ENCODE measurements at places on chromosomes 13 and 19. TPM values are rescaled to one million over a fixed set of nuclear protein-coding genes. Genes with fewer than 3 reads are reported as not detected.

Gene CNN1
- 592 TPM for total RNA-seq

Gene MTUS2
- total RNA-seq = 142 TPM

Gene DPF1
- total RNA-seq = not detected

Gene CD79A
- total RNA-seq = 1.1 TPM

Gene ZNF99
- total RNA-seq = not detected

Gene KLF1
- 0.26 TPM for total RNA-seq

Gene F2RL3
- total RNA-seq = 5.9 TPM

Gene ZNF878
- 0.20 TPM for total RNA-seq

Gene SMIM7
- total RNA-seq = 50.9 TPM

Gene C1QTNF9B
- not detected for total RNA-seq

Gene DCT
- total RNA-seq = 0.39 TPM

DNA sequence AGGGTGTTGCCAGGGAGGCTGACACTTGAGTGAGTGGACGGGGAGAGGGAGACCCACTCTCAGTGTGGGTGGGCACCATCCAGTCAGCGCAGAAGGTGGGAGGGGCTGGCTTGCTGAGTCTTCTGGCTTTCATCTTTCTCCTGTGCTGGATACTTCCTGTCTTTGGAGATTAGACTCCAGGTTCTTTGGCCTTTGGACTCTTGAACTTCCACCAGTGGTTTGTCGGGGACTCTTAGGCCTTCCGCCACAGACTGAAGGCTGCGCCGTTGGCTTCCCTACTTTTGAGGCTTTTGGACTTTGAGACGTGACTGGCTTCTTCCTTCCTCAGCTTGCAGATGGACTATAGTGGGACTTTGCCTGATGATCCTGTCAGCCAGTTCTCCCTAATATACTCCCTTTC is 4.3 kb upstream of the LENG8 start:
- DNase-seq = no peak

DNA sequence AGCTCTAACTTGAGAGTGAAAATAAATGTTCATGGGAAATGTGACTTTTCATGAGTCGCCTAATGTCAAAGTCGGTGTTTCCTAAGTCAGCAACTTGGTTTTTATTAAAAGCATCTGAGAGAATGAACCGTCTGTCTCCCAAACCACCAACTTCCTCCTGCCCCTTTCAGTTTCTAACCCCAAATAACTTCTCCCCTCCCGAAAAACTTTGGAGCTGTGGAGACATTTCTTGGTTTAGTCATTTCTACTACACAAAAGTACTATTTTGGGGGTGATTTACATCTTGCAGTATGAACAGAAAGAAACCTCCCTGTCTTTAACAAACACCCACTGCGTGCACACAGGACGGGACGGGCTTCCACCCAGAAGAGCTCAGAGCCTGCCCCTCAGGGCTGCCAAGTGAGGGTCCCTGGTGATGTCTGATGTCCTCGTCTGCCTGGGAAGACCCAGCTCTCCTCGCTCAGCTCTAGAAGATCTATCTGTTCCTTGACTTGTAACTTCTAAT is 65.0 kb downstream of the RASA3 start:
- no peak for DNase-seq

- no peak for DNase-seq
These were observed 5.9 kb downstream of the DOHH start for GRCh38 chr19:3494559-3494958.

DNA sequence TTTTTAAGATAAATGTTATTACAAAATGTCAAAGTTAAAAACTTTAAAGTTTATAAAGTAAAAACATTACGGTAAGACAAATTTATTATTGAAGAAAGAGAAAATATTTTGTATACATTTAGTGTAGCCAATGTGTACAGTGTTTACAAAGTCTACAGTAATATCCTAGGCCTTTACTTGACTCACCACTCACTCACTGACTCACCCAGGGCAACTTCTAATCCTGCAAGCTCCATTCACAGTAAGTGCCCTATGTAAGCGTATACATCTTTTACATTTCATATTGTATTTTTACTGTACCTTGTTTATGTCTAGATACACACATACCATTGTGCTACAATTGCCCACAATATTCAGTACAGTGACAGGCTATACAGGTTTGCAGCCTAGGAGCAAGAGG is 448.2 kb downstream of the KCTD12 start:
- DNase-seq = no peak

DNA sequence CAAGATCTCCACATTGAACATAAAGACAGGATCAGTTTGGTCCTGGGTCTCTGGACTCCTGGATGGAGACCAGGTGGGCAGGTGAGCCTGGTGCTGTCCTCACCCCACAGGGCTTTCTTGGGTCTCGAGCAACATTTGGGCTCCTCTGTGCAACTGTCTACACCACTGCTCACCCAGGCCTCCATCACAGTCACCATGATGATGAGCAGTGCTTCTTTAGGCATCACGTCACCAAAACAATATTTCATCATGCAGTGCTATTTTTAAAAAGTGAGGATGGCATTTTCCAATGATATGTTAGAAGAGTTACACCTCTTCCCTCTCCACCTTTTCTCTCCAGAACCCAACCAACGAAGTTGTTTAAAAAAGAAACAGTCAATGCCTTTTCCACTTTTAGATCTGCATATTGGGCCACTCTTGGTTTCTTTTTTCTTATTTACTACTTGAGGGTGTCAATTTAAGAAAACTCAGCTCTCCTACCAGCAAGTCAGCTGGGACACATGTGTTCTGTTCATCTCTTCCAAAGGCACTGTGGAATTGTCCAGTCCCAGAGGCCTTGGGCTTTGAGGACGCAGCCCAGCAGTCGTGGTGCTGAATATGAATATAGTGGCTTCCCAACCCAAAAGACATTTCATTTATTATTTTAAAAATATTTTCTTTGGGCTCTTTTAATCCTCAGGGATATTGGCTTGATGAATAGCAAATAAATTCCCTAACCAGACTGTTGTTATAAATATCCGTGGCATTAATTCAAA is 405.7 kb downstream of the KCNRG start:
- DNase-seq = no peak

DNA sequence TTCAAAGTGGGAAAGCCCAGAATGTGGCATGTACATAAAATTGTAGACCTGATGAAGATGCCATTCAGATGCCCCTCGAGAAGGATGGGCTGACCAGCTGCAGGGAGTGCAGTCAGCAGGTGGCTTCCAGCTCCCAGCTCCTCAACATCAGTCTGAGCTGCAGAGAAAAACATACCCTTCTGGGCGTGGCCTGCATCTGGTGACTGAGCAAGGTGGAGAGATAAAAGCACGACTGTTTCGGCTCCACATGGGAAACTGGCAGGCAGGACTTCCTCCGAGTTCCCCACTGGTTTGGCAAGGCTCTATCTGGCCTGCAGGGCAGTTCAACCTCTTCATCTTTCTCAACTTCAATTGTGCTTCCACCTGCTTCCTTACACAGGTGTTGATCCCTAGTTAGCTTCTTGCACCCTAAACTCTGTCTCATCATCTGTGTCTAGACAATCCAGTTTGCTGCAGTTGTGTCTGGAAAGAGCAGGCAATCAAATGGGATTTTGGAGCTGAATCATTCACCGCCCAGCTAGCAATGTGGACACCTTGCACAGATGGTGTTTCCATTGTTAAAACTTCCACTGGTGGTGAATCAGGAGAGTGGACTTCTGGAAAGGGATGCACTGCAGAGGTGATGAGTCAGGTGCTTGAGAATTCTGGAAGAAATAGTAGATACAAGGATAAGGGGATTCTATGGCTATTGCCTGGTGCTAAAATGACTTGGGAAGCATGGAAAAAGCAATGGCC is 56.8 kb downstream of the POLR1D start:
- no peak for DNase-seq

DNA sequence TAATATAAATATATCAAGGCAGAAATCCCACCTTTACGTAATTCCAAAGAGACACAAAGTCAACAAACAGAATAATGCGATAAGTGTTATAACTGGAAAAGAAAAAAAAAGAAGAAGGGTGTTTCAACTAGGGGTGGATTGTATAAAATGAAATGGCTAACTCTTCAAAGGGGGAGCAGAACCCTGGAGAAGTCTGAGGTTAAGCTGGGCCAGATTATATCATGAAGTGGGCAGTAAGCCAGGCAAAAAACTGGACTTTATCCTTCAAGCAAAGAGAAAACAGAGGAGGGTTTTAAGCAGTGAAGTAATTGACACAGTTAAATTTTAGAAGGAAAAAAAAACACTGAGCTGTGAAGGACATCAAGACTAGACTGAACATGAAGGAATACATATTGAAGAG is 41.9 kb downstream of the TBC1D4 start:
- DNase-seq = no peak

GRCh38 chr13:108470921-108471320 is 158.5 kb upstream of the MYO16 start:
- DNase-seq = no peak

GRCh38 chr13:75345193-75345592 is 136.8 kb downstream of the TBC1D4 start:
- DNase-seq = no peak

DNA sequence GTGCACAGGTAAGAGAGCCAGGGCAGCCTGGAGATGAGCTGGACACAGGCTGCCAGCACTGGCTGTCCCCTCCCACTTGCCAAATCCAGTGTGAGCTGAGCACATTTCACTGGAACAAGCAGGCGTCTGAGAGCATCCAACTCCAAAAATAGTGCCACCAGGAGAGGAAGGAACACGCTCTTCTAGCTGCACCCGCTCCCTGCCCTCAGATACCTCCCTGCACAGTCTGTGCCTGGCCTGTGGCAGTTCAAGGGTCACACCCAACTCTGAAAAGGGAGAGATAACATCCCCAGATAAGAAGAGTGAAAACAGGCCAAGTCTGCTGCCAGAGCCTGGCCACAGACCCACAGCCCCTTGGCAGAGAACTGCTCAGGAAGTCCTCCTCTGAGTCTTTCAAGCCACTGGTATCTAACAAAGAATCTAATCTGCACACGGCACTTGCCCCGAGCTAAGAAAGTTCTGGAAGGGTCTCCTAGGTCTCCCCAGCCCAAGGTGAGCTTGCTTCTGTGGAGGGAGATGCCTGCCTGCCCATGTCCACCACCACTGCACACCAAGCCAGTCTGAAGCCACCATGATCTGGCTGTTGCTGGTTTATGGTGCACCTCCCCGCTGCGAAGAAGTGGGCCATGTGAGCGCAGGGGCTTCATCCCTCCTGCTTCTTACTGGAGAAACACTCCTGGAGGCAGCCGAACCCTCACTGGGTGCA is 14.7 kb downstream of the ELL start:
- DNase-seq = no peak

DNA sequence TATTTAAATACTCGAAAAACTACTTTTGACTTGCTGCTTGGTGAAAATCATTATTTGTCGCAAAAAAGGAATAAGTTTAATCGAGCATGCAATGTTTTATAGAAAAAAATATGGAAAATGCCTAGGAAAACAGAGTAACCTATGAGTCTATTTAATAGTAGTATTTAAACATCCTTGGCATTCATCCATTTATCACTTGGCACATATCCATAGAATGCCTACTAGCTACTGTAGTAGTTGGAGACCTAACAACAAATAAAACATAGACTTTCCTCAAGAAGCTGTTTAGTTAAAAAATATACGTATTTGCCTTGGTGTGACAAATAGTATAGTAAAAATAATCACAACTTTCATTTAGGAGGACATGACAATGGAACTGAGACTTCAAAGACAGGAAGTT is 302.1 kb downstream of the DIAPH3 start:
- no peak for DNase-seq

DNA sequence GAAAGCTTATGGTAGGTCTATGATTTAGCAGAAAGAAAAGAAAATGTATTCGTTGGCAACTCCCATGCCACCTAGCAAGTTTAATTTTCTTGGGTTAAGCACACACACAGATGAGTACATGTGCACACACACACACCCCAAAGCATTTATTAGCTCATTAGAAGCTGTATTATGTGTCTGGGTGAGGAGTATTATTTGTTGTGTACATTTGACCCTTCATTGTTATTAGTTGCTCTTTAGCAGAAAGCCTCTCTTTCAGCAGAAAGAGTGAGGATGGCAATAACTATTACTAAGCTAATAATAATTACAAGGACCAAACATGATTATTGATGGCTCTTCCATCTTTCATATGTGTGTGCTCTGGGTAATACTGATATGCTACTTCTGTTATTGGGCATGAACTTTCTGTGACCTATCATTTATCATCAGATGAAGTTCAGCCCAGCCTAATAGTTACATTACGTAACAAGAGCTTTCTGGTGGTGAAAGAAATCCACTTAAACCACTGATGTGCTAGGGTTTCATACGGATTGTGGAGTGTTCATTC is 177.4 kb upstream of the OBI1 start:
- no peak for DNase-seq

- no peak for DNase-seq
These were observed 278.7 kb downstream of the DIAPH3 start for GRCh38 chr13:59885076-59885475.

- DNase-seq = no peak
These were observed 529 bp downstream of the LONP1 start for GRCh38 chr19:5719274-5719960.

DNA sequence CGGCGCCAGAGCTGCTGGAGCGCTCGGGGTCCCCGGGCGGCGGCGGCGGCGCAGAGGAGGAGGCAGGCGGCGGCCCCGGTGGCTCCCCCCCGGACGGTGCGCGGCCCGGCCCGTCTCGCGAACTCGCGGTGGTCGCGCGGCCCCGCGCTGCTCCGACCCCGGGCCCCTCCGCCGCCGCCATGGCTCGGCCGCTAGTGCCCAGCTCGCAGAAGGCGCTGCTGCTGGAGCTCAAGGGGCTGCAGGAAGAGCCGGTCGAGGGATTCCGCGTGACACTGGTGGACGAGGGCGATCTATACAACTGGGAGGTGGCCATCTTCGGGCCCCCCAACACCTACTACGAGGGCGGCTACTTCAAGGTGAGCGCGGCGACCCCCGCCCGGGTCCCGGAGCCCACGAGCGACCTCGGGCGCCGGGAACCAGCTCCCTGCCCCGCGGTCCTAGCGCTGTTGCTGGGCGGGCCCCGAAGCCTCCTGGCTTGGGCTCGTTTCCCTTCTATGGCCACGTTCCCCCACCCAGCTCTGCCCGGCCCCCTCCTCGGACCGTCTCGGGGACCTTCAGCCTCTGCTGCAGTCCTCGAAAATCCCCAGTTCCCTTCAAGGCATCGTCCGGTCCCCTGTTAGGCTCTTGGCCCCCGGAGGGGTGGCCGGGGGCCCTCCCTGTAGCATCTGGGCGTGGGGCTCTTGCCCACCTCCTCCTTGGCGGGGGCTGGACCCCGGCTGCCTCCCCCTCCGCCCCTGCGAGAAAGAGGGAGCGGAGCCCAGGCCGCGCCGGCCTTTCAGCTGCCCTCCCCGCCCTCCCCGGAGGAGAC is at the start of gene CDC34:
TSS of gene CDC34 (plus strand) at position 8 of the 808 bp plus-strand sequence. CDS start at position 180, 172 bp downstream.
- DNase-seq = no peak

All from right atrium auricular region (tissue), 2 donors.